ENCODE measurements at places on chromosomes 11 and 22. TPM values are rescaled to one million over a fixed set of nuclear protein-coding genes. Genes with fewer than 3 reads are reported as not detected.

CPT1B gene
- 13.4 TPM for total RNA-seq

GLYATL2 gene
- total RNA-seq = not detected

CNTF gene
- total RNA-seq = 1.4 TPM

PRR5 gene
- 9.3 TPM for total RNA-seq

MMP12 gene
- total RNA-seq = not detected

MRTFA gene
- 90.2 TPM for total RNA-seq

SCUBE1 gene
- 107 TPM for total RNA-seq

ALX4 gene
- not detected for total RNA-seq

- no peak for ATAC-seq
Measured at GRCh38 chr11:45652781-45653180, 12.6 kb downstream of the CHST1 start.

GRCh38 chr11:57516061-57516443 is 550 bp upstream of the SLC43A1 start:
- ATAC-seq = no peak

DNA sequence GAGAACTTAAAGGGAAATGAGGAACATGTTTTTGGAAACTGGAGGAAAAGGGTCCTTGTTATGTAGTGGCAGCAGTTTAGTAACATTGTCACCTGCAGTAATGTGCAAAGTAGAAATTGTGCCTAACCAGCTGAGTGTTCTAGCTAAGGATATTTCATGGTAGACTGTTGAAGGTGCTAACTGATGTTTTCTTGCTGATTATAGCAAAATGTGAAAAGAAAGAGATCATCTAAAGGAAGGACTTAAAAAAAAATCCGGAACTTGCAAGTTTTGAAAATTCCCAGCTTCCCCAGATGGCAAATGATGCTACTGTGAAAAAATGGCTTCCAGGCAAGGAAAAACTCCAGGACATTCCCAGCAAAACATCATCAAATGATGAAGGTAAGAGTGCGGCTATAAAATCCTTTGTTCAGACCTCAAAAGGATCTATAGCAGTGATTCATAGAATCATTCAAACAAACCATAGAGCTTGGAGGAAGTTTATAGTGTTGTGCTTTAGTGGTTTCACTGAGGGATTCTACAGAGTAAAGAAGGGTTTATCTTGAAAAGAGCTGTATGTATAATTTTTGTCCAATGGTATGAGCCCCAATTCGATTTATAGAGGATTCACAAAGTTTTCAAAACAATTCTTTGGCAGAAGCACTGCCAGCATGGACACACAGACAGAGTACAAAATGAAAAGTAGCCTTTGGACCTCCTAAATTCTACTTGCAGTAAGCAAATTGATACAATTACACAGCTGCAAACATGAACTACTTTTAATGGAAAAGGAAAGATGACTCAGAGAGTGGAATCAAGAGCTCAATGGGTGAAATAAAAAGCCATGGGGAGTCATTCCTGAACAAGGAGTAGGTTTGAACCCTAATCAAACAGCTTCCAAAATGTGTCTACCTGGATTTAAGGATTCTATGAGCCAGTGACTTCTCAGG is 4.3 kb upstream of the TRIM44 start:
- ATAC-seq = no peak

DNA sequence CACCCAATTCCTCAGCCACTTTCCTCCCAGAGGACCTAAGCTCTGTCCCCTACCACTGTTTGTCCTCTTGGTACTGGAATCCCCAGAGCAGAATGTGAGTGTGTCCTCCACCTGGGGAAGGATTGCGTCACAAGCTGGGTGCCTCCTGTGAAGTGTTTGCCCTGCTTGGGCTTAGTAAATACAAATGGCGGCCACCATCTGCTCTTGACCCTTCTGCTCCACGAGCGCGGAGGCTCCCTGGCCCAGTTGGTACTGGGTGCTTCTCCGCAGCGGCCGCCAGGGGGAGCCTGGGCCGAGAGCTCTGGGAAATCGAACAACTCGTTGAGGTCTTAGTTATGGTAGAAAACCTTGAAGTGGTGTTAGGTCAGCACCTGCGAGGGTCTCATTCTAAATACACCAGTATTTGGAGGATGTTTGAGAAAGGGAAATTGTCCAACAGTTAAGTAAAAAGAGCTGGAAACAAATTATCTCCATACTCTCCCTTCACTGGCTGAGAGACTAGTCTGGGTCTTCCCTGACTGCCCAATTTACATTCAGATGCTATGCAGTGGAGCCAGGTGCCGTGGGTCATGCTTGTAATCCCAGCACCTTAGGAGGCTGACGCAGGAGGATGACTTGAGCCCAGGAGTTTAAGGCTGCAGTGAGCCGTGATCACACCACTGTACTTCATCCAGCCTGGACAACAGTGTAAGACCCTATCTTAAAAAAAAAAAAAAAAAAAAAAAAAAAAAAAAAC is 74.6 kb upstream of the TEAD1 start:
- peak; percentile 50 for ATAC-seq

DNA sequence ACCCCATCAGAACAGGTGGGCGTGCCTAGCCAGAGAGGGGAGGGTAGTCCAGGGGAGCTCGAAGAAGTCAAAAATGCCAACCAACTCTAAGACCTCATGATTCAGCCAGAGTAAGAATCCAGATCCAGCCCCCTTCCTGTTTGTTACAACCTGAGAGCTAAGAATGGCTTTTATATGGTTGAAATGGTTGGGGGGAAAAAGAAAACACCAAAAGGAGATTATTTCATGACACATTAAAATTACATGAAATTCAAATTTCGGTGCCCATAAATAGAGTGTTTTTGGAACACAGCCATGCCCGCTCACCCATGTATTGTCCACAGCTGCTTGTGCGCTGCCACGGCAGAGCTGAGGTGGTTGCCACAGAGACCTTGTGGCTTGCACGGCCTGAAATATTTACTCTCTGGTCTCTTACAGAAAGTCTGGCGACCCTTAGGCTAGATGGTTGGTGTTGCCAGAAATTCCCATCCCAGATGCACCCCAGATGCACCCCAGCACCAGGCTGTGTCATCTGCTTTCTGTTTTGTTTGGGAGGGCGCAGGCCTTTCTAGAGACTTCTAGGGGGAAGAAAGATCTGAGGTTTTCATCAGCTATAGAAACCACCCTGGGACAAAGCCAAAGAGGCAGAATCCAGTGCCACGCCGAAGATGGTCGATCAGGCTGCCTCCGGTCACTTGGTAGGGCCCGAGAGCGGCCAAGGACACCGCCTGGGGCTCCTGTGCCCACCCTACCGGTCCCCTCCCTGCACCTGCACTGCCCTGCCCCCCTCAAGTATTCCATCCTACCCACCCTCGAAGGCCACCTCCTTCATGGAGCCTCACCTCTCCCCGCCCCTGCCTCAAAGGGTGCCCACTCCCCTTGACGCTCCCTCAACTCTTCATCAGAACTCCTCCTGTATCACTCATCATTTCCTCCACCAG is 80.2 kb downstream of the DSCAML1 start:
- ATAC-seq = no peak

DNA sequence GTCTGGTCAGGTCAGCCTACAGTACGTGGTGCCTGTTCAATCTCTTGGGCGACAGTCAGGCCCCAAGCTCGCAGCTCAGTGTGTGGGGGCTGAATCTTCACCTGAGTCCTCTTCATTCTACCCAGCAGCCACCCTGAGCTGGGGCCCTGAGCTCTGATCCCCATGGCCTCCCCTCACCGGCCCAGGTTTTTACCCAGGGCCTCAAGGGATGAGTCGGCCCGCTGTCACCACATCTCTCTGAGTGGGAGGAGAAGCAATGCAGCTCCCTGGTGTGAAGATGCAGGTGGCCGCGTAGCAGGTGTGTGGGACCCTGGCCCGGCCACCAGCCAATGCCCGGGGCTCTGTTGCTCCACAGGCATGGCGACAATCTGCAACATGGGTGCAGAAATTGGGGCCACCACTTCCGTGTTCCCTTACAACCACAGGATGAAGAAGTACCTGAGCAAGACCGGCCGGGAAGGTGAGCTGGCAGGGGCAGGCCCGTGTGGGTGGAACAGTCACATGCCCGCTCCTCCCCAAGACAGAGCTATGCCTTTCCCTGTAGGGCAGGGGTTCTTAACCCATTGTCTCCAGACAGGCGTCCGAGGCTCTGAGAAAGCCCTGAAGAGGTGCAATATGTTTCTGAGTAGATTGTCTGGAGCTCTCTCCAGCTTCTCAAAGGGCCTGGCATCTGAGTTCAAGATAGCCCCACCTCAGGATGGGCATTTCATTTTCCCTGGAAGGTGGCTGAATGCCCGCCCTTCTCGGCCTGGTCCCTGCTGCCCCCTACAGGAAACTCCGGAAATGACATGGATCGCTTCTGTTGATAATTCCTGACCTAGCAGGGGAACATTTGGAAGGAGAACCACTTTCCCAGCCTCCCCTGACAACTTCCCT is 26.9 kb downstream of the POLR3H start:
- peak; percentile 68 for ATAC-seq

- ATAC-seq = peak; percentile 16
Measured at GRCh38 chr11:67442504-67443404, 522 bp downstream of the CORO1B start.

DNA sequence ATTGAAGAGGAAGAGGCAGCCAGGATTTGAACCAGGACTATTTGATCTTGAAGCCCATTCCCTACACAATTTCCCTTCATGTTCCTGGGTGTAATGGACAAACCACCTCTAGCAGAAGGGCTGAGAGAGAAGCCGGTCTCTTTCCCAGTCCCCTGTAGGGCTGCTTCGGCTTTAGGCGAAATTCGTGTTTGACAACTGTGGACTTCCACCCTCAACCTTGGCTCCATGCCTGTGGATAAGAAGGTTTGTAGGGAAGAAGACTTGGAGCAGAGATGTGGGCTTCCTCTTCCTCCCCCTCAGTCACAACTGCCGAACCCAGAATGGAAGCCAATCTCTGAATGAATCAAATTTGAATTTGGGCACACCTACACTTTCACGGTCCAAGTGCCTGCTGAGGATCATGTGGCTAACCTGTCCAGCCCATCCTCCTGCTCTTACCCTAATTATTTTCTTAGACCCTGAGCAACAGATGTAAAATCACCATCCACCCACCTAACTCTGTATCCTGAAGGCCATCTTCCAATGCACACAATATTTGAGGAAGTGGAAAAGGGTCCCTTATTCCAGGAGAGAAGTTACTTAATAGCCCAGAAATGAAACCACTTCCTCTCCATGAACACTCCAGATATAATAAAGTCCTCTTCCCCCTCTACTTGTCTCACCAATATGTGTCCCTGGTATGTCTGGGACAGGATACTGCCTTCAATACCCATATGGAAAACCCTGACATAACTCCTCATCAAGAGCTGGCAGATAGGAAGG is 10.1 kb upstream of the SCN2B start:
- no peak for ATAC-seq

GRCh38 chr11:104836691-104837090 is 61.6 kb downstream of the CASP12 start:
- no peak for ATAC-seq

DNA sequence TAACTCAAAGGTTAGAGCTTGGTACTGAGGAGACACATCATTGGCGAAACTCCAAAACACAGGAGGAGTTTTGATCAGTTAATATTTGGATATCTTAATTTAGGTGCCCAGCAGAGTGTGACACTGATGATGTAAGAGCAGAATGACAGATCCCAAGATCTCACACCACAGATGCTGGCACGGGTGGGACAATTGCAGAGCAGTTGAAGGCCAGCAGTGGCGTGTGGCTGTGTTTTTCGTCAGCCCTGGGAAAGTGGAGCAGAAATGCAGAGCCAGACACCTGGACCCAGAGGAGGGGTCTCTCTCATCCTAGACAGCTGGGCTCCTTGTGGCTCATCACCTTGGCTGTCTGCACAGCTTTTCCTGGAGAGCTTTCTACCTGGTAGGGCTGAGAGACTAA is 59.7 kb upstream of the CTTN start:
- ATAC-seq = no peak

- ATAC-seq = no peak
Measured at GRCh38 chr11:44987506-44987905, 36.8 kb upstream of the TP53I11 start.

DNA sequence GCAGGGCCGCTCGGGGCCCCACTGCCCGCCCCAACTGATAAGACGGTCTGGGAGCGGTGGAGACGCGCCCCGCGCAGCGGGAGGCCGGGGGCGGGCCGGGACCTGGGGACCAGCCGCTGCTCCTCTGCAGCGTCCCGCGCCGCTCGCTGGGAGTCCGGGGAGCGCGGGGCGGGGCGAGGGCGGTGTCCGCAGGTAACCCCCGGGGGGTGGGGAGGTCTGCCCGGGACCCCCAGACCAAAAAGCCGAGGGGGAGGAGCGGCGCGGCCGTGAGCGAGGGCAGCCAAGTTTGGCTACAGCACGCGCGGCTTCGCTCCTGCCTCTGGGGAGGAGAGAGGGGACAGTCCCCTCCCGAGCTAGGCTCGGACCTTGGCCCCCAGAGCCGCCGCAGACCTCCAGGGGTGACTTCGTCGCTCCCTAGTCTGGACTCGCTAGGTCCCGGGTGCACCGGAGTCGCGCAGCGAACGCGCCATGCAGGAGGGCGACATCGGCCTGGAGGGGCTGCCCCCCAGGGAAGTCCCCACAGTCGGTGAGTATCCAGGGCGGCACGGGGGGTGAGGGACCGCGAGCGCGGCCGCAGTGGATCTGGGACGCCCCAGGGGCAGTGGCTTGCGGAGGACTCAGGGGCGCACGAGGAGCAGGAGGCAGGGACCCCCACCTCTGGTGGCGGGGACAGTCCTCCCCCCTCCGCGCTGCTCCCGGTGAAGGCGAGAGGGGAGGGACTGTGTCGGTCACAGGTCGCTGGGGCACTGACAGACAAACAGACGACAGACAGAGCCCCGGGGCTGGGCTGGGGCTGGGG is 92.3 kb upstream of the ANO1 start:
- ATAC-seq = no peak

DNA sequence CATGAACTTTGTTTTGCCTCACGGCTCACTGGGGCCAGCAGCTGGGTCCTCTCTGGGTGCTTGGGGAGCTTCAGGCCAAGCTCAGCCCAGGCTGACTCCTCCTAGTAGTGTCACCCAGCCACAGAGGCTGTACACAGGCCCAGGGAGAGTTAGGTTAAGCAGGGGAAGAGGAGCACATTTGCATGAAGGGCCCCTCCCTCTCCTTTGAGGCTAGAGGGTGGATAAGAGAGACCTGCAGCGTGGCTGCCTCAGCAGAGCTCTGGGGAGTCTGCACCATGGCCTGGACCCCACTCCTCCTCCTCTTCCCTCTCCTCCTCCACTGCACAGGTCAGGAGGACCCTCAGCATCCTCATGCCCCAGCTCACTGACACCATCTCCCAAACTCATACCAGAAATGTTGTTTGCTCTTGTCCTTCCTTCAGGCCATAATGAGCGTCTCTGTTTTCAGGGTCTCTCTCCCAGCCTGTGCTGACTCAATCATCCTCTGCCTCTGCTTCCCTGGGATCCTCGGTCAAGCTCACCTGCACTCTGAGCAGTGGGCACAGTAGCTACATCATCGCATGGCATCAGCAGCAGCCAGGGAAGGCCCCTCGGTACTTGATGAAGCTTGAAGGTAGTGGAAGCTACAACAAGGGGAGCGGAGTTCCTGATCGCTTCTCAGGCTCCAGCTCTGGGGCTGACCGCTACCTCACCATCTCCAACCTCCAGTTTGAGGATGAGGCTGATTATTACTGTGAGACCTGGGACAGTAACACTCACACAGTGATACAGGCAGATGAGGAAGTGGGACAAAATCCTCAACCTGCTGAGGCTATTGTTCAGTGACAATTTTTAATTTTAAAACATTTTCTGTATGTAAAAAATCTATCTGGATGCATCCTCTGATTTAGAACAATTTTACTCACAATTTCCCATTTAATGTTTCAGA is 82.4 kb upstream of the VPREB1 start:
- no peak for ATAC-seq
